ENCODE measurements at places on chromosomes 12 and 14.
A peak's percentile ranks its signal among the peaks of the same experiment; 100 is the strongest.

GRCh38 chr14:23727566-23728335, 91.6 kb downstream of the DHRS2 start:
- DNase-seq: no peak

- no peak for DNase-seq
Measured at GRCh38 chr14:58647777-58648176, 10.0 kb downstream of the DACT1 start.

DNA sequence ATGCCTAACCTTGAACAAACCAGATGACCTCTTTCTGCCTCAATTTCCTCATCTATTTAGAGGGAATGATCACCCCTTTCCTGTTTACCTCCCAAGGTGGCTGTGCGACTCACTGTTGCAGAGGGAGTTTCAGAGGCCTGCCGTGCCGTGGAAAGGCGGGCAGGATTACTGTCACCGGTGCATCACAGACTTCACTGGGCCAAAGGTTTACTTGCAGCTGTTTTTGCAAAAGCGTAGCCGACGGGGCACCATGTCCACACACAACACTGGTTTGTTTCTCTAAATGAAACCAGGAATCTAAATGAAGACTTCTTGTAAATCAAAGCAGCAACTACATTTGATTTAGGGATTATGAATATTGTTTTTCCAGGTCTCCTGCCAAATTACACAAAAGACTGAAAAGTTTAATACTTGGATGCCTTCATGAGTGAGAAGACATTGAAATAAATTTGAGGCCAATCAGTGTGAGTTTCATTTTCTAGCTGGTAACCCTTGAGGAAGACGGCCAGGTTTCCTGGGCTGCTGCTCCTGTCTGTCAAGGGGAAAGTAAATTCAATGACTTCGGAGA, 696.1 kb upstream of the TMEM132C start:
- no peak for DNase-seq

GRCh38 chr14:76051717-76052465, 66.3 kb downstream of the IFT43 start:
- DNase-seq: no peak

- DNase-seq: no peak
Measured at GRCh38 chr12:75507086-75507485, 4.3 kb downstream of the KRR1 start.

DNA sequence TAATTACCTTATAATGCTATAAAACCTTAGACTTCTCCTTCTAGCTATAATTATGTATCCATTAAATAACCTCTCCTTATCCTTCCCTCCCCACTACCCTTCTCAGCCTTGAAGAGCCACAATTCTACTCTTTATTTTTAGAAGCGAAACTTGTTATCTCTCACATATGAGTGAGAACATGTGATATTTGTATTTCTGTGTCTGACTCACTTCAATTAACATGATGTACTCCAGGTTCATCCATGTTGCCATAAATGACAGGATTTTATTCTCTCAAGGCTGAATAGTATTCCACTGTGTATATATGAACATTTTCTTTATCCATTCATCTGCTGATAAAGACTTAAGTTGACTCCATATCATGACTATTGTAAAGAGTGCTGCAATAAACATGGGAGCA, 485.6 kb downstream of the FLRT2 start:
- no peak for DNase-seq

DNA sequence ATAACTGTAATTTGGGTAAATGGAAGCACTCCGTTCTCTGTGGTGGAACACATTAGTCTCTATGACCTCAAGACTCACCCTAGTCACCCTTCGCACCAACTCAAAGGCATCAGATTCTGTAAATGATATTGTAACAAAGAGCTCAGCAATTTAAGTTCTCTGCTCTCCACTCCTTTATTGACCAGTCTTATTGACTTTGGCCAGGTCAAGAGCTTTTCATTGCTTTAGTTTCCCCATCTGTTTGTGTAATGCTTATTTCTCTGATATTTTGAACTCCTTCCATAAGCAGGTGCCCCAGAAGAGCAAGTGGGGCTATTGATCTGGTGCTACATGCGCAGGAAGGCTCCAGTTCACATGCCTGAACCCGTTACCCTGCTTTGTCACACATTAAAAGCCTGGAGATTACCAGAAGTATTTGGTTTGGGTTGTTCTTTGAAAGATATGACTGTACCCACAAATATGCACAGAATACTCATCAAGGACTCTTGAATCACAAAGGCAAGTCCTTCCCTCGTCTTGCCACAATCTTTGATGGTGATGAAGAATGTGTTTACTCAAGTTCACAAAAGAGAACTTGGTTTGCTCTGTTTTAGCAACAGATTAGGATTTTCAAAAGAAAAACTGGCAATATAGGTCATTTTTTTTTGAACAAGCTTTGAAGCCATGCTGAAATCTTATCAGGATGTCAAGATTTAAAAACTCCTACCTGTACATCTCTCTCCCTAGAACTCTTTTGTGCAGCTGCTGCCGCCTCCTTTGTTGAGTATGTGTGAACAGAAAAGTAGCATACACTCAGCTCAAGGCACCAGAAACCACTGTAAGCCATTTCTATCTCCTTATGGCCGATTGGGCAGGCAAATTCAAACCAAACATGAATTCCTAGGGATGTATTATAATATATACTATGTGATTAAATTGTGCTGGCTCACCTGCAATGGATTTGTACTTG, 193.9 kb downstream of the BCAT1 start:
- DNase-seq: no peak

DNA sequence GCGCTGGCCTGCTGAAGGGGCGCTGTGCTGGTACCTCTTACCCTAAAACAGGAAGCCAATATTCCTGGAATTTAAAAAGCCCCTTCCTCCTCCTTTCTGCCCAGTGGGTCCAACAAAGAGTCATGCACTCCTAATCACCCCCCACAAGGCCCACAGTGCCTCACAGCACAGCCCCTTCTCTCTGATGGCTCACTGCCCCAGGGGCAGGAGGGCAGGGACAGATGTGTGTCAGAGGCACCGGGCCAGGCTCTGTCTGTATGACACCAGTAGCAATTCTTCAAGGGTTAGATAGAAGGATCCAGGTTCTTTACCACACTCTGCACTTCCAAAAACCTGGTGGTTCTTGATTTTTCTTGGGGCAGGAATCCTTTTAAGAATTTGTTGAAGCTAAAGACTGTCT, 8.9 kb downstream of the MYH6 start:
- DNase-seq: no peak

DNA sequence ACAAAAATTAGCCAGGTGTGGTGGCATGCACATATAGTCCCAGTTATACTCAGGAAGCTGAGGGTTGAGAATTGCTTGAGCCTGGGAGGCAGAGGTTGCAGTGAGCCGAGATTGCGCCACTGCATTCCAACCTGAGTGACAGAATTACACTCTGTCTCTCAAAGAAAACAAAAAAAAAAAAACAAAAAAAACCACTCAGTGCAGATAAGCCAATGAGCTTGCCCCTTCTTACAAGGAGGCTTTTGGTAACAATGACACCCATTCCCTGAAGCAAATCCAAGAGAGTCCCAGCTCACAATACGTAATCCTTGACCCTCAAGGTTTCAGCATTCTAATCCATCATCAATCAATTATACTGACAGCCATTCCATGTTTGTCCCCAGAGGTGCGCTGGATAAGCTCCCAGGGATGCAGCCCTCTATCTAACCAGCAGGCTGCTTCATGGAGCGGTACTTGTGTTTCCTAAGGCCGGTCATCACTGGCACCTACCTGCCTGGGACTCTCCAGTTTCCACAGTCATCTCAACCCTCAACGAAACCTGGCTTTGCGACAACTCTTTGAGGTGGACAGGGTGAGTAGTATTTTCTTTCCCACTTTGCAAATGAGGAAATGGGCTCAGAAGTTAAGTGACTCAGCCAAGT, 12.4 kb downstream of the GCN1 start:
- DNase-seq: no peak

- no peak for DNase-seq
Measured at GRCh38 chr14:82354126-82354525, 820.5 kb upstream of the SEL1L start.

GRCh38 chr12:28955491-28955890, 193.6 kb upstream of the FAR2 start:
- no peak for DNase-seq

GRCh38 chr14:101726295-101726953, 35.1 kb upstream of the PPP2R5C start:
- no peak for DNase-seq

- DNase-seq: no peak
Measured at GRCh38 chr12:112214064-112214463, 88.7 kb downstream of the TRAFD1 start.

- no peak for DNase-seq
Measured at GRCh38 chr12:5242440-5242839, 189.5 kb upstream of the NTF3 start.

DNA sequence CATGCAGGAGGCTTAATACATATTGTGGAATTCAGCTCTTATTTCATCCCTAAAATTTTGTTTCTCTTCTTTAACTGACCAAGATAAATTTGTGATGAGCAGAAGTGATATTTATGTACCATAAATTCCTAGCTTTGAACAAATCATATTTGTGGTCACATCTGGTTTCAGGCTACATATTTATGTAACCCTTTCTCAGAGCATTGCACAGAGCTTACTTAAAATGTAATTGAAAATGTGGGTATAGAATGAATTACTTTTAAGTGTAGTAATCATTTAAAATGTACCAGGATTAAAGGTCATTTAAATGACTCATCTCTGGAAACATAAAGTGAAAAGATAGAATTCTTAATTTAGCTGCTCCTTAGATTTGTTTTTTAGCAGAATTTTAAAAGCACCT, 129.9 kb upstream of the FRMD6 start:
- DNase-seq: no peak

DNA sequence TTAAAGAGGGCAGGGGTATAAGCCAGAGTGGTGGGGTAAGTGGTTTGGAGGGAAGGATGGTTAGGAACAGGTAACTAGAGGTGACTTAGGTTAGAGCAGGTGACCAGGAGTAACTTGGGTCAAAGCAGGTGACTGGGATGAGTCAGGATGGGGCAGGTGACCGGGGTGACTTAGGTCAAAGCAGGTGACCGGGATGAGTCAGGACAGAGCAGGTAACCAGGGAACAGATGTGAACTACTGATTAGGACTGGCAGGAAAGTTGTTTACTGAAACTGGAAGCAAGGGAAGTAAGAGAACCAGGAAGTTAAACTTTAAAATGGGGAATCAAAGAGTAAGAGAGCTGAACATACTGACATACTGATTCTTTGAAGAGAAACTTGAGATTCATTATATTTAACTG, 57.4 kb downstream of the FSCB start:
- DNase-seq: no peak

GRCh38 chr12:108815369-108815768, 42.0 kb downstream of the SSH1 start:
- DNase-seq: no peak

GRCh38 chr12:39441963-39442830, 723 bp downstream of the KIF21A start:
- peak; percentile 32 for DNase-seq

- no peak for DNase-seq
Measured at GRCh38 chr14:64762044-64763034, 58.1 kb downstream of the PLEKHG3 start.

GRCh38 chr14:84351646-84352045, 1178.3 kb upstream of the FLRT2 start:
- no peak for DNase-seq

- DNase-seq: no peak
Measured at GRCh38 chr12:118448341-118448740, 72.0 kb downstream of the SUDS3 start.

DNA sequence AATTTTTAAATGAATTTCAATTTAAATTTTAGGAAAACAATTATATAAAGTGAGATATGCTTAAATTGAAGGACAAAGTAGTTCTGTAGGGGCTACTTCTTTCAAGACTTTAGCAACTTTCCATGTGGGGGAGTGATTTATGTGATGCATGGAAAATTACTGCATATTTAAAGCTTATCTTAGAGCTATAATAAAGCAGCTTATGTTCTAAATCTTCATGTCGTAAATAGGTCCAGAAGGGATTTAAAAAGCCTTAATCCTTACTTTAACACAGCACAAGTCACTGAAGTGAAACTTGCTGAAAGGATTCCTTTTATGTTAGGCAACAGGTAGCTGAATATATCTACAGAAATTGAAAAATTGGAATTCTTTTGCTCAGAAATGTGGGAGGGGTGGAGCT, 340.4 kb downstream of the NAV3 start:
- DNase-seq: no peak

DNA sequence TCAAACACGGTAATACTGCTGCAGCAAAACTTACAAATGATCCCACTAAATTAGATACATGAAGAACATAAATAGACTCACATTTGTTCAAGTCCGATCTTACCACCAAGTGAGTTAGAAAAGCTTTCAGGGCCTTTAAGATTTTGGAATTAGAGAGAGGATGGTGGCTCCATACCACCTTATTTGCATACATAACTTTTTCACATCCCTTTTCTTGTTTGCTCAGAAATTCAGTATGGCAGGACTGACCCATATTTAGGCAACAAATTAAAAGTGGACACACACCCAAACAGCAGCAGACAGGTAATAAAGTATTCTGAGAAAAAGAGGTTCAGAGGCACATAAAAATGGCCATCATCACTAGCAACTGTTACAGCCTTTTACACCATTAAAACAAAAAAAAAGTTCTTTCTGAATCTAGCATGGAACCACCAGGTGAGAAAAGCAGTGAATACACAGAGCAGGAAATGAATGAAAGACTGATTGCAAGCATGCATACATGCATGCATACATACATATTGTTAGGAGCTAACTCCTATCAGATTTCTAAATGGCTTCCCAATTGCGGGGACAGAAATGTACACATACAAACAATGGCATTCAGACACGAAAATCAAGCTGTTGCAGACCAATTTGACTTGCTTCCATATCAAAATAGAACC, 23.3 kb downstream of the STXBP6 start:
- DNase-seq: no peak

GRCh38 chr12:58396239-58396638, 454.9 kb downstream of the ATP23 start:
- no peak for DNase-seq

DNA sequence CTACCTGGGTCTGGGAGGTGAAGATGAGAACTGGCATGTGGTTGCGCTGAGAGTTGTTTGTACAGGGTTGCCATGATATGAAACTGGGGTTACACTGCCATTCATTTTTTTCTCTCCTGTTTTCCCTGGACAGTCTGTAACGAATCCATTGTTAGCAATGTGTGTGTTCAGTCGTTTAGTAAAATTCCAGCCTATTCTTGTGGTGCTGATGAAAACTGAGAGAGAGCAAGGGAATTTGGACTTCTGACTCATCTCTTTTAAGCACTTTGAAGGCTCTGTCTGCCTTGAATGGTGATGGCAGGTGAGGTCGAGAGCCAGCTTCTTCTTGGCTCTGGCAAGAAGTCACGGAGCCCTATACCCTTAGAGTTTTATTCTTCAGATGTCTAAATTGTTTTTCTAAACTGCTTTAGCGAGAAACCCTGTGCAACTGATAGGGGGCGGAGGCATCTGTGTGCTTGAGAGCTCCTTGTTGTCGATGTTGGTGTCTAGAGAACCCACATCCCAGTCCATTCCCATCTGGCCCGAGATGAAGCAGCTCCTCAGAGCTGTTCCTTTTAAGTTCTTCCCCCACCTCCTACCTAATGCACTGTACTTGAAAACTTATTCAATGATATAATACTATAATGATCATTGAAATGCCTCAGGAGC, 204.4 kb downstream of the TMX1 start:
- no peak for DNase-seq
